ENCODE measurements at places on chromosomes 4 and X.

DNA sequence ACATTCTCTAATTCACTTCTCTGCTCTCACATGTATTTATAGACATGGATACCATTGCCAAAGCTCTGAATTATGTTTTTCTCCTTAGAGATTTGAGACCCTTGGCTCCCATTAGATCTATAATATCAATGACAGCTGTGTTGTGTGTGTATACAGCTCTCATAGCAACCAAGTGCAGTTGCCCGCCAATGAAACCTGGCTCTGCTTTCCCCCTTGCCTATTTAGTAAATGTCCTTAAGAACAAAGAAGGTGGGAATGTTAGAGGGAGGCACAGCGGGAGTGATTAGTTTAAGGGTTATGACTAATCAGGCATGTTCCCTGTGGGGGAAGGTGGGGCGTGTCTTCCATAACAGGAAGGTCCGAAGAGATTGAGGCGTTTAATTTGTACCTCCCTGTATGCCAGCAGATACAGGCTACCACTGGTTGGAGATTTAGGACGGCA lies 100.5 kb upstream of the TBC1D9 start:
- DNase-seq, result no peak

GRCh38 chrX:147770858-147771257 lies 140.9 kb upstream of the FMR1 start:
- DNase-seq, result no peak

- DNase-seq, result no peak
Measured at GRCh38 chr4:11130195-11130970, 298.3 kb downstream of the HS3ST1 start.

DNA sequence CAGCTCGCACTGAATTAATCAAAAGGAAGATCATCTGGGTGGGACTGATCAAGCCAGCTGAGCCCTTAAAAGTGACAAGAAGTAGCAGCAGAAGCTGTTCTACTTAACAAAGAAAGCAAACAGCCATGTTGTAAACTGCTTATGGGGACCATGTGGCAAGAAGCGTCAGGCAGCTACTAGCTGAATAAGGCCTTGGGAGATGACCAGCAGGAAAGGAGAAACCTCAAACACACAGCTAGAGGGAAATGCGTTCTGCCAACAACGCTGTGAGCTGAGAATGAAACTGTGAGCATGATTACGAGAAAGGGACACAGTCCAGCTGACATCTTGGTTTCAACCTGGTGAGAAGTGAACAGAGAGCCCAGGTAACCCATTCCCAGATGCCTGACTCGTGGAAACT lies 49.3 kb upstream of the FAM9A start:
- no peak for DNase-seq

DNA sequence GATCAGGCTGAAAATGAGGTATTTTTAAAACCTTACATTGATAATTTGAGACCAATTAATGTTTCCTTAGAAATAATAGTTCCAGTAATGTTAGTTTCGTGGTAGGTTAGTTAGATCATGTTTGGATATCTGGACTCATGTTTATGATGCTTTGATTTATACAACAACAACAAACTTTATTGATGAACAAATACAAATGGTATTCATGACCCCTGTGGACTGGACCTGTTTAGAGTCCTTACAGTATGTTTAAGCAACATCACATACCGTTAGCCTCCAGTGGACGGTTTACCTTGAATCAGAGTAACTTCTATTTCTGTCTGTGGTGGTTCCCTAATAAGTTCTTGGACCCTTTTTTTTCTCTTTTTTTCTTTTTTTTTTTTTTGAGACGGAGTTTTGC lies 18.0 kb downstream of the ZRSR2 start:
- DNase-seq, result no peak

- DNase-seq, result no peak
Measured at GRCh38 chr4:4492161-4492847, 49.5 kb downstream of the STX18 start.

DNA sequence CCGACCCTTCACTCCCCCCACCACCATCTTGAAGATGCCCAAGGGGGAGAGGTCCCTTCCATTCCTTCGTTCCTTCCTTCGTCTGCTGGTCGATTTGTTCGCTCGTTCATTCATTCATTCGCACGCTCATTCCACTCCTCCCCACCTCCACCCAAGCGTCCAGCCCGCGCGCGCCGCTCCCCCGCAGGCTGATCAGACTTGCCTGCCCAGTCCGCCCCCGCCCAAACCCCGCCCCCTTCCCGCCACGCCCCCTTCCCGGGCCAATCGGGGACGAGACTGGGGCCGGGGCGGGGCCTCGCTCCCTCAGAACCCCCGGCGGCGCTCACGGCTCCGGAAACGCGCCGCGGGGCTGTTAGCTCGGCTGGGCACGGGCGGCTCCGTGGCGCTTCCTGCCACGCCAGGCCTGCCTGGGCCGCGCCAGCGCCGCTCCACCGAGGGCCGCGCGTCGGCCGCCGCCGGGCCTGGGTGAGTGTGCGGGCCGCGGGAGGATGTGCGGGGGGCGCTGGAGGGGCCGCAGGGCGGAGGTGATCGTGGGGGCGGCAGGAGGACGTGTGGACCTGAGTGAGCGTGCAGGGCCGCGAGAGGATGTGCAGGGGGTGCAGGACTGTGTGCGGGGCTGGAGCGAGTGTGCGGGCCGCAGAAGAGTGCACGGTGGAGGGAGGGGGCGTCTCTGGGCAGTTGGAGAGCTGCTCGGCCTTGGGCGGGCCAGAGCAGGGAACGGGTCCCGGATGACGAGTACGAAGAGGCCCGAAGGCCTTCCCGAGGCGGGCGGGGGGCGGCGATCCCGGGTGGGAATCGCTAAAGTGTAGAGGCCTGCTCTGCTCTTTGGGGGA lies at the start of gene ZNF275:
Gene ZNF275, plus strand, starts transcription at position 333 of the 833 bp plus-strand sequence. CDS start 2,527 bp downstream, outside the sequence.
- DNase-seq, result peak; percentile 75
